ENCODE measurements at places on chromosomes 5 and 9. TPM values are rescaled to one million over a fixed set of nuclear protein-coding genes. Genes with fewer than 3 reads are reported as not detected.

The RXFP3 gene
- total RNA-seq = not detected

The PCDHB11 gene
- total RNA-seq = not detected

The PDE8B gene
- 0.05 TPM for total RNA-seq

The NME5 gene
- total RNA-seq = not detected

The PCDHB7 gene
- total RNA-seq = not detected

The SLC22A4 gene
- 0.10 TPM for total RNA-seq

The SWI5 gene
- 11.4 TPM for total RNA-seq

The ARL14EPL gene
- total RNA-seq = not detected

The CEMIP2 gene
- 137 TPM for total RNA-seq

DNA sequence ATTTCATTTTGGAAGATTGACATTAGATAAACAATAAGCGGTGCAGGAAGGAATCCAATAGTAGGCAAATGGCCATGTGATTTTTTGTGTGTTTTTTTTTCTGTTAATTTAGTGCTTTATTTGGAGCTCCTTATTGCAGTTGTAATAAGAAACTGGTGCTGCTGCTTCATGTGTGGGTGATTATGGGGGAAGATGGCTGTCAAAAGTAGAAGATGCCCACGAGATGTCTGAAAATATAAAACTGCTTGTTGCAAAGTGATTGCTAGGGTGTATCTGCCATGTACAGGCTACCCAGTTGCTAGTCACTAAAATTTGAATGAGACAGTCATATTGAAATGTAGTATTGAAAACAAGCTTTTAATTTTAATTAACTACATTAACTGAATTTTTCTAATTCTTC lies 216.7 kb upstream of the FTMT start:
- no peak overlapping the region for H3K4me3 ChIP-seq
- no peak for DNase-seq
- no peak overlapping the region for H3K27ac ChIP-seq
- no peaks in the 10 kb centered on the region for H3K36me3 ChIP-seq

- no peak overlapping the region for H3K27ac ChIP-seq
- peaks cover 60% of the 10 kb centered on the region for H3K36me3 ChIP-seq
- no peak overlapping the region for H3K4me3 ChIP-seq
- no peaks in the 10 kb centered on the region for H3K4me1 ChIP-seq
Observed at GRCh38 chr5:74722271-74722670, 37.2 kb downstream of the HEXB start.

- H3K4me3 ChIP-seq = no peak overlapping the region
- no peak overlapping the region for H3K27ac ChIP-seq
- no peaks in the 10 kb centered on the region for H3K27me3 ChIP-seq
- H3K4me1 ChIP-seq = no peaks in the 10 kb centered on the region
- DNase-seq = no peak
Observed at GRCh38 chr9:16794871-16795639, 75.4 kb downstream of the BNC2 start.

DNA sequence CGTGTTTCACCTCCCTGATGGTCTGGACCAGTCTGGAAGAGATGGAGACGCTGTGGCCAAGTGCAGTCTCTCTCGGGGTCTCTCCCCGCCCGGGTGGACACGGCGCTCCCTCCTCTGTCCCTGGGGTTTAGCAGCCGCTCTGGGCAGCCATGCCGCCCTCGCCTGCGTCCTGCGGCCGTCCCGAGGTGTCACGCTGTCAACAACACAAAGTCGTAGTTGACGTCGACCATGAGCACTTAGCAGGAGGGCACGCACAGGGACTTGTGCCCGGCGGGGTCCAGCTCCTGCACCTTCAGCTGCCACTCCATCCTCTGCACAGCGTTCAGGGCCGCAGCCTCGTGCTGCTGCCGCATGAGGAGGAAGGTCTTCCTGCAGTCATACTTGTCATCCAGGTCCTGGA lies 368.9 kb downstream of the CDH9 start:
- no peaks in the 10 kb centered on the region for H3K36me3 ChIP-seq
- H3K4me1 ChIP-seq = no peaks in the 10 kb centered on the region
- H3K27ac ChIP-seq = no peak overlapping the region
- H3K27me3 ChIP-seq = no peaks in the 10 kb centered on the region
- DNase-seq = no peak

- peaks cover 19% of the 10 kb centered on the region for H3K4me1 ChIP-seq
- DNase-seq = peak; percentile 20
- H3K4me3 ChIP-seq = peak within 1 kb of the TSS; percentile 75
- H3K27ac ChIP-seq = no peak within 1 kb of the TSS
Observed at GRCh38 chr5:10307206-10308148, at the start of gene CMBL. CMBL (minus strand) TSS chr5:10307902; CDS start chr5:10290762, 17,140 bp downstream.

DNA sequence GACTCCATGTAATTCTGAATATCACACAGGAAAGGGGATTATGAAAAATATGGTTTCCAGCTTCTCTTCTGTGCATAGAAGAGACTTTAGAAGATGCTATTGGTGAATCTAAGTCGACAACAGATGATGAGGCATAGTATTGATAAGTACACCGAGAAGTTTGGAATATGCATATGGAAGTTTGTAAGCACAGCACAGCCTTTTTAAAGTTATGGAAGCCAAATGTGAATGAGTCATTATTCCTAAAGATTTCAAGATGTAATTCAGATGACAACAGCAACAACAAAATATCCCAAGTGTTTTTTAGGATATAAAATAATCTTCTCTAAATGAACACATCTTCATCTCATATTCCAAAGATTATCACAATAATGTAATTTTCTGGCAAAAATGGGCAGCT lies 1723.3 kb downstream of the EFNA5 start:
- no peaks in the 10 kb centered on the region for H3K27me3 ChIP-seq
- no peaks in the 10 kb centered on the region for H3K36me3 ChIP-seq
- H3K27ac ChIP-seq = no peak overlapping the region
- H3K4me1 ChIP-seq = no peaks in the 10 kb centered on the region
- DNase-seq = no peak

GRCh38 chr9:19728101-19728500 lies 60.7 kb downstream of the SLC24A2 start:
- H3K27ac ChIP-seq = no peak overlapping the region
- no peak for DNase-seq
- H3K27me3 ChIP-seq = peaks cover 5% of the 10 kb centered on the region
- no peaks in the 10 kb centered on the region for H3K4me1 ChIP-seq
- H3K4me3 ChIP-seq = no peak overlapping the region

- DNase-seq = no peak
- no peak overlapping the region for H3K27ac ChIP-seq
- H3K36me3 ChIP-seq = peaks cover 11% of the 10 kb centered on the region
- H3K4me1 ChIP-seq = no peaks in the 10 kb centered on the region
Observed at GRCh38 chr5:67090593-67090992, 106.0 kb downstream of the CD180 start.

DNA sequence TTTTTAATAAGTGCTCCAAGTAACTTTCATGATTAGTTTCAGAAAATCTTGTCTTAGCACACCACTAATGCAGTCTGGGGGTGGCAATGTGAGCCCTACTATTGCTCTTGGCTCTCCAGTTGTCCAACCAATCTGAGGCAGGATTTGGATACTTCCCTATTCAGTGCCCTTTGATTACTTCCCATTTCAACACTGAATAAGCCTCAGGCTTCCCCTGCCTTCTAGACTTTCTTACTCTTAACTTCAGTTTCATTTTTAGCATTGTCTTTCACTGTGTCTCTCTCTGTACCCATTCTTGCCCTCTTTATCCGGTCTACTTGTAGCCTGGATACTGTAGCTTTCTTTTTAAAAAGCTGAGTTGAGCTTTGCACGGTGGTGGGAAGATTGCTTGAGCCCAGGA lies 186.1 kb downstream of the C9orf152 start:
- DNase-seq = no peak
- H3K27ac ChIP-seq = peak overlapping the region; percentile 65
- peaks cover 2% of the 10 kb centered on the region for H3K27me3 ChIP-seq
- peaks cover 19% of the 10 kb centered on the region for H3K4me1 ChIP-seq

- H3K4me3 ChIP-seq = no peak overlapping the region
- no peaks in the 10 kb centered on the region for H3K4me1 ChIP-seq
- no peaks in the 10 kb centered on the region for H3K27me3 ChIP-seq
- H3K27ac ChIP-seq = no peak overlapping the region
Observed at GRCh38 chr9:73609381-73609780, 457.7 kb downstream of the ANXA1 start.

DNA sequence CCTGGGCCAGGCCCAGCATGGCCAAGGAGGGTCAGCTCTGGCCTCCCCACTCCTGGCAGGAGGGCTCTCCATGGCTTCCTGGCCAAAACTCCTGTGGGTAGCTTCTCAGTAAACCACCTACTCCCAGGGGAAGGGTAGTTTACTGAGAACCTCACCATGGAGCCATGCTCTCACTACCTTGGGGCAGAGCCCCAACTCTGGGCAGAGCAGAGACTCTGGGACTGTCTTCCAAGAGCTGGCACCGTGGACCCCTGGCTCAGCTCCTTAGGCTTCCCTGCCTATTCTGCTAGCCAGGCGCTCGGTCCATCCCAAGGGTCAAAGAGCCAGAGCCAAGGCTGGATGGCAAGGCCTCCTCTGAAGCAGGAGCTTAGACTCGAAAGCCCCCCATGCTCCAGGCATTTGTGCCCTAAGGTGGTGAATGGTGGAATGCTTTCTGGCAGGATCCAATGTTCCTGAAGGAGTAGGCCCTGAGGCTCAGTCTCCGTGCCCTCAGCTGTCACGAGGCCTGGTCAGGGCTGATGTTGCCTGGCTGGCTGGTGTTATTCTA lies 19.6 kb downstream of the TCF7 start:
- DNase-seq = no peak
- H3K4me3 ChIP-seq = no peak overlapping the region
- H3K27ac ChIP-seq = no peak overlapping the region
- H3K27me3 ChIP-seq = peaks cover 31% of the 10 kb centered on the region
- H3K36me3 ChIP-seq = peaks cover 31% of the 10 kb centered on the region
- peaks cover 77% of the 10 kb centered on the region for H3K4me1 ChIP-seq

- H3K4me3 ChIP-seq = no peak overlapping the region
- H3K36me3 ChIP-seq = no peaks in the 10 kb centered on the region
- DNase-seq = no peak
- H3K27me3 ChIP-seq = no peaks in the 10 kb centered on the region
- no peak overlapping the region for H3K27ac ChIP-seq
Observed at GRCh38 chr9:125929846-125930245, 182.7 kb downstream of the PBX3 start.

GRCh38 chr5:13865312-13865711 lies 79.2 kb downstream of the DNAH5 start:
- no peaks in the 10 kb centered on the region for H3K36me3 ChIP-seq
- no peaks in the 10 kb centered on the region for H3K4me1 ChIP-seq
- H3K4me3 ChIP-seq = no peak overlapping the region
- no peak overlapping the region for H3K27ac ChIP-seq
- no peak for DNase-seq

GRCh38 chr5:93677359-93677891 lies 64.0 kb downstream of the POU5F2 start:
- no peaks in the 10 kb centered on the region for H3K27me3 ChIP-seq
- DNase-seq = no peak
- H3K36me3 ChIP-seq = no peaks in the 10 kb centered on the region
- H3K27ac ChIP-seq = no peak overlapping the region
- no peaks in the 10 kb centered on the region for H3K4me1 ChIP-seq

DNA sequence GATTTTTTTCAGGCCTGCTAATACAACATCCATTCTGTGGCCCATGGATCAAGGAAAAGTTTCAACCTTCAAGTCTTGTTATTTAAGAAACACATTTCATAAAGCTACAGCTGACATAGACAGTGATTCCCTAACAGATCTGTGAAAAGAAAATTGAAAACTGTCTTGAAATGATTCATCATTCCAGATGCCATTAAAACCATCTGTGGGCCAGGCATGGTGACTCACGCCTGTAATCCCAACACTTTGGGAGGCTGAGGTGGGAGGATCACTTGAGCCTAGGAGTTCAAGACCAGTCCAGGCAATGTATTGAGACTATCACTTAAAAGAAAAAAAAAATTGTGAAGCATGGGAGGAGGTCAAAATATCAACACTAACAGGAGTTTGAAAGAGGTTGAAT lies 6.0 kb downstream of the RAPGEF6 start:
- peaks cover 23% of the 10 kb centered on the region for H3K4me1 ChIP-seq
- H3K4me3 ChIP-seq = no peak overlapping the region
- H3K36me3 ChIP-seq = peaks cover 26% of the 10 kb centered on the region
- H3K27me3 ChIP-seq = no peaks in the 10 kb centered on the region
- DNase-seq = no peak

- H3K36me3 ChIP-seq = peaks cover 6% of the 10 kb centered on the region
- H3K4me1 ChIP-seq = peaks cover 12% of the 10 kb centered on the region
- no peak overlapping the region for H3K4me3 ChIP-seq
- H3K27ac ChIP-seq = no peak overlapping the region
- no peak for DNase-seq
Observed at GRCh38 chr5:54886866-54887265, 98.5 kb downstream of the ESM1 start.

DNA sequence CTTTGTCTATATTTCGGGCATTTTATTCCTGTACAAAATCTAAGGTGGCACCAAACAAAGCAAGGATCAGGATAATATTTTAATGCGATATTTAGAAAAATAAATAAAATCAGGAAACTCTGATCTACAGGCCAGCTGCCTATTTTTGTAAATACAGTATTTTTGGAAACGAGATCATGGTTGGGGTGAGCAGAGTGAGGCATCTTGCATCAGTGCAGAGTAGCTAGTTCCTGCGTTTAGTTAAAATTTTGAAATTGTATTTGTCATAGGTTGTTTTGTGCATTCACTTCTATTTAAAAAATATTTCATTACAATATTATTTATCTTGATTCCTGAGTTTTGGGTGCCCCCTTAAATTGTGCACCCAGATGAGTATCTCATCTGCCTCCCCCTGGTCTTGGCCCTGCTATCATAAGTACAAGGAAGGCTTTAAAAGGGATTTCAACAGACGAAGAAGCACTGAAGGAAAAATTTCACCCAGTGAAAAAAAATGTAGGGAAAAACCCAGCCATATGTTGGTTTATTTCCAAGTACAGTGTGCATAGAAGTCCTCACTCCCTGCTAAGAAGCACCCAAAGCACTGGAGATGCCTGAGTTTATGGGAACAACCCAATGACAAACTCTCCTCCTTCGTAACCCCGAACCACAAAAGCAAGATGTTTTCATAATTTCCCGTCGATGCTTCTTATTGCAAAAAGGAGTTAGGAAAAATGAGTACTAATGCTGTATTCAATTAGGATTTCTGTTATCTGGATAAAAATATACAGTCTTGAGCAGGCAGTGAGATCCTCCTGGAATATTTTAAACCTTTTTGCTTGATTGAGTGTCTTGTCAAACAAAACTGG lies 304.7 kb upstream of the CLINT1 start:
- no peaks in the 10 kb centered on the region for H3K4me1 ChIP-seq
- DNase-seq = no peak
- H3K27ac ChIP-seq = no peak overlapping the region
- no peaks in the 10 kb centered on the region for H3K36me3 ChIP-seq
- H3K4me3 ChIP-seq = no peak overlapping the region
- peaks cover 10% of the 10 kb centered on the region for H3K27me3 ChIP-seq

DNA sequence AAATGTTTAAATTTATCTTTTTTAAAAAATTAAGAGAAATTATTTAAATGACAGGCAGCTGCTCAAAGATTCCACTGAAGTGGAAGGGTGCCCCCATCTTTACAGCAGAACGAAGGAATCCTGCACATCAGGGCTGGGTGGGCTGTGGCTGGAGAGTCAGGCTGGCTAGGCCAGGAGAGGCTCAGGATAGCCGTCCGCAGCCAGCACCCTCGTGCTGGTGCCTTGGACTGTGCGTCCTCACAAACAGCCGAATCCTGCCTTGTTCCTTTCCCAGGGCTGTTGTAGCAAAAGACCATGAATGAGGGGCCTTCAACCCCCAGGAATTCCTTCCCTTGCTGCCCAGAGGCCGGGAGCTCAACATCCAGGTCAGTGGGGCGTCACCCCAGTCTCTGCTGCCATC lies 64.6 kb upstream of the FCN1 start:
- no peak overlapping the region for H3K27ac ChIP-seq
- H3K36me3 ChIP-seq = no peaks in the 10 kb centered on the region
- H3K4me3 ChIP-seq = no peak overlapping the region
- no peaks in the 10 kb centered on the region for H3K4me1 ChIP-seq
- no peaks in the 10 kb centered on the region for H3K27me3 ChIP-seq

All from activated CD4-positive, alpha-beta memory T cell treated with anti-CD3 and anti-CD28 coated beads, Interleukin-2, amount 10 ng/mL, durations not matched to agents 7 days and 5 days (primary cell).